Left renal cortex interstitium (tissue), 4 donors: ENCODE measurements at places on chromosomes 7 and 10. TPM values are rescaled to one million over a fixed set of nuclear protein-coding genes. Genes with fewer than 3 reads are reported as not detected.
A peak's percentile ranks its signal among the peaks of the same experiment; 100 is the strongest.

DNAJB12 gene
- 32.3 TPM for polyA plus RNA-seq

DNA sequence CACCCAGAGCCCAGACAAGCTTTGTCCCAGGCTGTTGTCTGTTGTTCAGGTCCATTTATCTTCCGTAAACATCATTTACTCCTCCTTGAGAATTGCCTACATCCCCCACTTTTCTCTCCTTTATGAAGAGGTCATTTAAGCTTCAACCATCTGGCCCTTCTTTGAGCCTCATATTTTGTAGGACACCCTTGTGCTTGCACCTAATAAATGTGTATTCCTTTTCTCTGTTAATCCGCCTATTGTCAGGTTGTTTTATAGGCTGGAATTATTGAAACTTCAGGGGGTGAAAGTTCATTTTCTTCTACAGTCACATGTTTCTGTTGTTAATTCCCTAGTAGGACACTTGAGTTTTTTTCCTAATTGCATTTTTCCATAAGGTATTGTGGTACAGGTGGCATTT lies 19.6 kb upstream of the CTTNBP2 start:
- no peak for DNase-seq

NEBL gene
- 86.1 TPM for polyA plus RNA-seq

CELF2 gene
- polyA plus RNA-seq: 10.4 TPM

DNA sequence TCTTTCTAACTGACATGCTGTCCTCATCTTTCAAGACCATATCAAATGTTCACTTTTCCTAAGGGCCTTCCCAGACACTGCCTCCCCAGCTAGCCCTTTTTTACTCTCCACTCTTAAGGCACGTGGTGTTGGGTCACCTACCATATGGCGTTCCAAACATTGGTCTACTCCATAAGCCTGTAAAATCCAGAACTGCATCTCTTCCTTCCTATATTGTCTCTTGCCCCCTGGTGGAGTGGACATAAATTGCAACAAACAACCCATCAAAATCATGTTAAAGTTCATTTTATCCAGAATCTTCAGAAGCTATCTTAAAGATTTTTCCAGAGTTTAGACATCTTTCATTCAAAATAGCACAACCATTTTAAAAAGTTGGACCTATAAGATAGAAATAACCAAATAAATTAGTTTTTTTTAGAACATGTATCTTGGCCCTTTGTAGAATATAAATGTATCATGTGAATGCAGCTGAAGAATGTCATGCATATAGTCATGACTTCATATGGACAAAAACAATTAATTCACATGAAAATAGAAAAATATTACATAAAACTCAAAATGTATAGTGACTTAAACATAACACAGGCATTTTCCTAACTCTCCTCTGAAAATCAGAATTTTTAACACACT lies 180.6 kb upstream of the CHRM2 start:
- no peak for DNase-seq

C10orf67 gene
- polyA plus RNA-seq: 2.3 TPM

- DNase-seq: no peak
Observed at GRCh38 chr7:118793582-118793981, 569.1 kb downstream of the ANKRD7 start.

- no peak for DNase-seq
Observed at GRCh38 chr7:98556288-98556687, 60.8 kb upstream of the NPTX2 start.

GRCh38 chr10:114719311-114719710 lies 61.2 kb upstream of the ABLIM1 start:
- no peak for DNase-seq

VAX1 gene
- not detected for polyA plus RNA-seq

DNA sequence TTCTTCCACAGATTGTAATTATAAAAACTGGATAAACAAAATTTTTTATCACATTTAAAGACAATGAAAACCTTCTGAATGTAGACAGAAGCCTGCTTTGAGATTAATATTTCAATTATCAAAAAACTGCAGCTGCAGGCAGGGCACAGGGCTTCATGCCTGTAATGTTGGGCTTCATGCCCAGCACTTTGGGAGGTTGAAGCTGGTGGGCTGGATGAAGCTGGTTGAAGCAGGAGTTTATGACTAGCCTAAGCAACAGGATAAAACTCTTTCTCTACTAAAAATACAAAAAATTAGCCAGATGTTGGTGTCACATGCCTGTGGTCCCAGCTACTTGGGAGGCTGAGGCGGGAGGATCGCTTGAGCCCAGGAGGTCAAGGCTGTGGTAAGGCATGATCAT lies 41.2 kb downstream of the PDZD8 start:
- DNase-seq: no peak

DNA sequence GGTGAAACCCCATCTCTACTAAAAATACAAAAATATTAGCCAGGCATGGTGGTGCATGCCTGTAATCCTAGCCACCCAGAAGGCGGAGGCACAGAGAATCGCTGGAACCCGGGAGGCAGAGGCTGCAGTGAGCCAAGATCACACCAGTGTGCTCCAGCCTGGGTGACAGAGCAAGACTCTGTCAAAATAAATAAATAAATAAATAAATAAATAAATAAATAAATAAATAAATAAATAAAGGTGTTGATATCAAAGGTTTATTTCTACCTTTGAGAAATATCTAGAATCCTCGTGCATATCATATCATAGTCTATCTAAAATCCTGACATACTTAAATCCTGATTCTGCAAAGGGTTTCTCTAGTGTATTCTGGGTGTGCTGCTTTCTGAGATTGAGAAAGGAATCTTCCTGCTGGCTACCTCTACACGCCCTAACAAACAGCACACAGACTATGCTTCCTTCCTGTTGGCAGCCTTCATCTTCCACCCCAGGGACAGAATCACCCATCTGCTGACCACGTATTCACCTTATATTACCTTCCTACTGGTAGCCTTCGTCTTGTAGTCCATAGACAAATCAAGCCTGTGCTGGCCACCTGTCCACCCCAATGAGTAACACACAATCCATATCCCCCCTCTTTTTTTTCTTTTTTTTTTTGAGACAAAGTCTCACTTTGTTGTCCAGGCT lies 8.7 kb downstream of the ABLIM1 start:
- DNase-seq: no peak

GRCh38 chr10:32922170-32922569 lies 35.9 kb downstream of the ITGB1 start:
- no peak for DNase-seq

CFAP69 gene
- 13.3 TPM for polyA plus RNA-seq

GRCh38 chr7:100127866-100128636 lies 1.3 kb downstream of the MBLAC1 start:
- DNase-seq: no peak

- DNase-seq: no peak
Observed at GRCh38 chr7:150969475-150969874, 8.6 kb downstream of the KCNH2 start.

- DNase-seq: no peak
Observed at GRCh38 chr7:27961255-27961654, 219.3 kb downstream of the JAZF1 start.

DNA sequence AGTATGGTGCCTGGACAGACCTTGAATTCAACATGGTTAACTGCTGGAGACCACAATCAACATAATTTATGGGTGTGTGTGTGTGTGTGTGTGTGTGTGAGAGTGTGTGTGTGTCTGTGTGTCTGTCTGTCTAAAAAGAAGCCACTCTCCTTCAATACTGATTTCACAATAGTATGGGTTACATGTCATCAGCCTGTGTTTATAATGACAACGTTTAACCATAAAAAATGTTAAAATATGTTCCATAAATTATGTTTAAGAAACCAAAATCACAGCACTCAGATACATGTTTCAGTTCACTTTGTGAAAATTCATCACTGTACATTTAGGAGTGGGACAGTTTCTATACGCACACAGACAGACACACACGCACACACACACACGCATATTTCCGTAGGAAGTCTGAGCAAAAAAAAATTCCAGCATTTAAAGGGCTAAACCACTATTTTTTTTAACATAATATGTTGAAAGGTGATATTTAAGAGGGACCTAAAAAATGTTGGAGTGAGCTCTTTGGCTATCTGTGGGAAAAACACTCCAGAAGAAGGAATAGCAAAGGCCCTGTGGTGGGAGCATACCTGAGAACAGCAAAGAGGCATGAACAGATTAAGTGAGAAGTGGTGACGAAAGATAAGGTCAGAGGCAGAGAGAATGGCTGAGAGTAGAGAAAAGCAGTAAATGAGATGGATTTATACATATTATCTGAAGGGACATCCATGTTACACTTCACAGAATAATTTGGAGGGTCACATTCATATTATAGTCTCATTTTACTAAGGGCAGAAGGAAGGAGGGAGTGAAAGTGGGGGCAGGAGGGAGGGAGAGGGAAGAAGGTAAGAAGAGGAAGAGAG lies 10.9 kb downstream of the PDZD8 start:
- DNase-seq: no peak

- no peak for DNase-seq
Observed at GRCh38 chr10:116688741-116689495, 53.4 kb downstream of the HSPA12A start.

DNA sequence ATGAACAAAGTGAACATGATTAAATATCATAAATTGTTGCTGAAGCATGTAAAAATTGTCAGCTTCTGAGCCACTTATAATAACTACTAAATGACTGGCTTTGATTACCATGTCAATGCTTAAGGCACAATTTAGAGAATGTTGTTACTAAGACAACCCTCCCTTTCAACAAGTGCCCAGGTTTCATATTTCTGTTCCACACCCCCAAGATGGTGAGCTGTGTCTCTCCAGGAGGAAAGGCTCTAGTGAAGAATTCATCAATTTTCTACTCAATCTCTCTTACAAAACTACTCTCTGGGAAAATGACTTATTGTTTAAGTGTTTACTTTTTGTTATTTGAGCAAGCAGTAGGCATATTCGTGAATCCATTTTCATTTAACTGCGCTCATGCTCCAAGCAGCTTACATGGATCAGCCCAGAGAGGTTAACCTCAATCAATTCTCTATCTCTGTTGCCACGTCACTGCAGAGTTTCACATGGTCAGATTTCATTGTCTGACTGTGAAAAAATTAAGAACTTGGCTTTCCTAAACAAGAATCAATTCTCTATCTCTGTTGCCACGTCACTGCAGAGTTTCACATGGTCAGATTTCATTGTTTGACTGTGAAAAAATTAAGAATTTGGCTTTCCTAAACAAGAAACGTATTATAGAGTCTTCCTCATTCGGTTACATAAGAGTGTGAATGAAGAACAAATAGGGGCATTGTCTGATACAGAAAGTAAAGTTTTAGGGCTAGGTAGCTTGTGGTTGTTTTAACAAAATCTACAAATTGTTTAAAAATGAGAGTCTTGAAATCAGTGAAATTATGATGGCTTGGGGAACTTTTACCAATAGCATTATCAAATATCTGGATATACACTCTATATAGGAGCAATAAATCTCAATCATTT lies 49.7 kb downstream of the CCDC71L start:
- no peak for DNase-seq

DNA sequence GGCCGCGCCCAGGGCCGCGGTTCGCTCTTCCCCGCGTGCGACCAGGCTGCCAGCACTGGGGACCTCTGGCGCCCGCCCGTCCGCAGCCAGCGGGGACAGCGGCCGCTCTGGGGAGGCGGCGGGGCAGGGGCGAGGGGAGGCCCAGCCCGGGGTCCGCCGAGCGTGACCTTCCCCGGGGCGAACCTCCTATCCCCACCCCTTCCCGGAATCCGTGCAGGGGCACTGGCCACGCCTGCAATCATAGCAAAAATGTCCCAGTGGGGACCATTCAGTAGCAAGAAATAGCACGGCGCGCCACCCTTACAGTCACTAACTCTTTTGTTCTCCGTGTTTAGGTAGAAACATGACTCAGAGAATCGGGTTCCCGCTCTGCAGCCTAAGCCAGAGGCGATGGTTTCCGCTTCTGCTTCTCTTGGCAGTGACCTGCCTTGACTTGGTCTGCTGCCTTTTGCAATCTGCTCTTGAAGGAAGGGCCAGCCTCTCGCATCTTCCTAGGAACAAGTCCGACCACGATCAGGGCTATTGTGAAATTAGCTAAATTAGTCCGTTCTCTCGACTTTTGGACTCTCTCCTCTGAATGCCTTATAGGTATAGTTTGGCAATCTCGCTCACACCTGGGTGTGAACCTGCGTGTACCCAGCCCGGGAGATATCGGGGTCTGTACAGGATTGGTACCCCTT lies 79.3 kb upstream of the ACBD5 start:
- DNase-seq: peak; percentile 24

GRCh38 chr10:124229201-124229988 lies 136.0 kb upstream of the CHST15 start:
- DNase-seq: no peak

TMEM140 gene
- polyA plus RNA-seq: 27.6 TPM

DNA sequence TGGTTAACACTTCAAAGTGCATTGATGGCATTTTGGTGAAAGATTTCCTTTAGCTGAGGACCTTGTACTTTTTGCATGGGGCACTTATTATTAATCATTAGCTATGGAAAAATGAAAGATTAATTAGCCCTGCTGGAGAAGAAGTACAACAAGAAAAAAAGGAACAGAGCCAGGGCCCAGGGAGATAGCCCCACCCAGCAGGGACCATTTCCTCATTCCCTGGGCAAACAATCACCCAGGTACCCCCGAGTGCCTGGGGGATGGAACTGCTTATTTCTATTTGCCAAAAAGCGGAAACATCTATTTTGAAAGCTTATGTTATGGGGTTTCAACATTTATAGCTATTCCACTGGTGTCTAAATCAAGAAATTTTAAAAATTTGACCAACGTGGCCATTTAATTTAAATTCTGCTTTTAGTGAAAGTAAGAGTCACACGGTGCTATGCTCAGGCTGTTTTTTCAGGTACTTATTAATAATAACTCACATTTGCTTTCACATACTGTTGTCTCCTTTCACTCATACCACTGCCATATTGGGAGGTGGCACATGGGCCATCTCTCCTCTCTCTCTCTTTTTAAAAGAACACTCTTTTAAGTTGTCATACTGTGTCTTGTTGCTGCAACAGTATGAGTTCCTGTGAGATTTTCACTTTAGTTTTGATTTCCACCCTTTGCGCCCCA lies 143.6 kb upstream of the KIF5B start:
- DNase-seq: no peak

PNLIPRP2 gene
- polyA plus RNA-seq: not detected

- no peak for DNase-seq
Observed at GRCh38 chr10:1159131-1160061, 103.2 kb downstream of the WDR37 start.

DNA sequence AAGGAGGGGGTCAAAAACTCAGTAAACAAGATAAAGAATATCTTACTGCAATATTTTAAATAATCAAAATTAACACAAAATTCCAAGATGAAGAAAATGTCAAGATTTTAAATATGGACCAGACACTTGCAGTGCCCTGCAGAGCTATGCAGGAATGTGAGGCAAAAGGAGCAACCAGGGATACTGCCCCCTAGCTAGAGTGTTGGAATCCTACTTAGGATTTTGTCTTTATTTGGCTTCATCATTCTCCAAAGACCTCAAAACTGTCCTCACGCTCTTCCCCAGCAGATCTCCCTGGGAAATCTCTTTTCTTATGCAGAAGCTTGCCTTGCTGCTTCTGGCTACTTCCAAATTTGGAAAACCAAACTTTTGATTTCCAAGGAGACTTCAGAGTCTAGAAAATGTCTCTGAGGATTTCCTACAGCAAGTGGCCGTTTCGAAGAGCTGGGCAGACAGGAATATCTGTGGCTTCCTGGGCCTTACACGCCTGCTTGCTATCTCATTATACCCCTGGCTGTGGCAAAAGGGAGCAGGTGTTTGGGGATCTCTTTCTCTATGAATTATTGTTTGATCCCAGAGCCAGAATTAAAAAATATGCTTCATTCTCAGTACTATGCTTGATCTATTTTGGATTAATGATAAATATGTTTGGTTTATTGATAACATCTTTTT lies 232.2 kb upstream of the BMPER start:
- DNase-seq: no peak

GRCh38 chr7:64558781-64559180 lies 4.1 kb downstream of the ZNF680 start:
- no peak for DNase-seq

GRCh38 chr7:144534196-144534595 lies 130.7 kb upstream of the NOBOX start:
- DNase-seq: no peak

- DNase-seq: no peak
Observed at GRCh38 chr7:28112467-28112866, 68.1 kb downstream of the JAZF1 start.
